ENCODE measurements at places on chromosomes 13 and 19.
A peak's percentile ranks its signal among the peaks of the same experiment; 100 is the strongest.

DNA sequence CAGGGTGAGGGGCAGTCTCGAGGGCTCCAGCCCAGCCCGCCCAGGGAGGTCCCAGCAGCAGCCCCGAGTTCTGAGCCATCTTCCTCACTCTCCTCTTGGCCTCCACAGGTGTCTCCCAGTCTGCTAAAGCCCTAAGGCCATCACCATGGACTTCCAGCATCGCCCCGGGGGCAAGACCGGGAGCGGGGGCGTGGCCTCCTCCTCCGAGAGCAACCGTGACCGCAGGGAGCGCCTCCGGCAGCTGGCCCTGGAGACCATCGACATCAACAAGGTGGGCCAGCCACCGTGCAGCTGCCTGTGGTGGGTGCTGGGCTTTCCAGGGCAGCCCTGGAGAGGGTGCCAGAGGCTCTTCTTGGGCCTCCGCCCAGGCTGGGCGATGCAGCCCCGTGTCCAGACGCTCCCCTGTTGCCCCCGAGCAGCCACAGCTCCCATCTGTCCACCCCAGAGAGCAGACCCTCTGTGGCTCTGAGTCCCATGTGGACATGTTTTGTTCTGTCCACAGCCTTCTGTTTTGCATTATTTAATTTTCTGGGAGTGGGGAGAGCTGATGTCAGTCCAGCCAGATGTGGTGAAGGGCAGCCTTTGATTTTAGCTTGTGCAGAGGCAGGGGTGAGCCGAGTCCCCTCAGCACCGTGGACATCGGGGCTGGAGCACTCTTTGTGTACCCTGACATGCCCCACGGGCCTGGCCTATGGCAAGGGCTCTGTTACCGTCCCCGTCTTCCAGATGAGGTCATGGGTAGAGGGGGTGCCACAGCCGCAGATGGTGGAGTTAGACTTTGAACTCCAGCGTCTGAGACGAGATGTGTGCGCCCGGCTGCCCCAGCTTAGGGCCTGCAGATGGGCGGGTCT is 5.6 kb upstream of the AMH start:
- peak; percentile 46 for DNase-seq

DNA sequence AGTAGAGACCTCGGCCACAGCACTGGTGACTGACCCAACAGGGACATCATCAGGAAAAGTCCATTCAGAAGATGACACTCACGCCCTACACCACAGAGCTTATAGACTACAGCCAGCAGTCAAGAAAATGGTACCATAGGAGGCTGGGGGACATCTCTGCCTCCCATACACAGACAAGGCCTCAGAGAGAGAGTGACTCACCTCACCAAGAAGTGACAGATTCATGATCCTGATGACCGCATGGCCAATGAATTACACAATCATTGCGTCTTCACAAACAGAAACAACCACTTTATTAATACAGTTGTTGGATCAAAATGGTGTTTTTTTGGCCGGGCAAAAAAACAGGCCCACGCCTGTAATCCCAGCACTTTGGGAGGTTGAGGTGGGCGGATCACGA is 260.8 kb upstream of the TSHZ3 start:
- no peak for DNase-seq

- no peak for DNase-seq
These were observed 22.0 kb downstream of the POSTN start for GRCh38 chr13:37576601-37577000.

DNA sequence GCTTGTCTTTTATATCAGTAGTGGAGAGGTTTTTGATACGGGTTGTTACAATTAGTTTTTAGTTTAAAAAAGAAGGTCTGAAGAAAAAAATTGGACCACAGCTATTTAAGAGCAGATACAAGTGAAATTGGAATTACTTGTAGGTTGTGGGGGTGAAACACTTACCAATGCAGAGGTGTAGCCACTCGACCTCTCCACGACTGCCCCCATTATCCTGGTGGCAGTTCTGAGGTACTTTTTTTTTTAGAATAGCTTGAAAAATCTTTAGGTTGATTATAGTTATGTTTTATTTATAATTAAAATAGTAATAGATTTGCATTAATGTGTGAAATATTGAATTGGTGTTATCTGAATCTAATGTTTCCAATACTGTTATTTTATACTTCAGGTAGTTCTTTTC is 60.7 kb downstream of the PAN3 start:
- DNase-seq: no peak

DNA sequence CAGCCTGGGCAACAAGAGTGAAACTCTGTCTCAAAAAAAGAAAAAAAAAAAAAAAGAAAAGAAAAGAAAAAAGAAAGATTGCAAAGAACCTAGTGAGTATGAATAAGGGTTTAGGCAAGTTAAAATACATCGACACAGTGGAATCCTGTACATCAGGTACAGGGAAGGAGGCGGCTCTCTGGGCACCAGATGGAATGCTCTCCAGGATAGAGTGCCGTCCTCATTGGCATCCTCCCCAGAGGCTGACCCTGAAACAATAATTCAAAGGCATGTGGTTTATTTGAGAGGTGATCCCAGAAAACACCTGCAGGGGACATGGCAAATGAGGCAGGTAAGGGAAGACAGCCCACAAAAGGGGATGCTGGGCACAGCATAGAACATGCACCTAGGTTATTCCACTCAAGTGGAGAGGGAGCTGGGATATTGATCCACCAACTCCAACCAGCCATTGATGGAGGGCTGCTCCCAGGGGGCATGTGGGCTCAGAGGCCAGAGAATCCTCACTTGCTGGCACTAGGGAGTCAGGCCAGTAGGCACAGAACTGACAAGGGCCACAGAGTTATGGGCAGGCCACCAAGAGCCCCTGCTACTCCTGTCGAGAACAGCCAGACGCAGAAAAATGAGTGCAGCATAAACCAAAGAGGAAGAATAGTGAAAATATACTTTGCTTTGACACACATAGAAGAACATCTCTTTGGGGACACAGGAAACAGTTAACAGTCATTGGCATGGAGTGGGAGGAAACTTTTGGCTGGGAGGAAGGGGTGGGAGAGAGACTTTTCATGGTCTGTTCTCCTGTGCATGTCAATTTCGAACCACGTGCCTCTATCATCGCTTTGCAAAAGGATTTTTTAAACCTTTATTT is 4.2 kb downstream of the TSPAN16 start:
- no peak for DNase-seq

- peak; percentile 9 for DNase-seq
These were observed 58.7 kb upstream of the F7 start for GRCh38 chr13:113046883-113047244.

DNA sequence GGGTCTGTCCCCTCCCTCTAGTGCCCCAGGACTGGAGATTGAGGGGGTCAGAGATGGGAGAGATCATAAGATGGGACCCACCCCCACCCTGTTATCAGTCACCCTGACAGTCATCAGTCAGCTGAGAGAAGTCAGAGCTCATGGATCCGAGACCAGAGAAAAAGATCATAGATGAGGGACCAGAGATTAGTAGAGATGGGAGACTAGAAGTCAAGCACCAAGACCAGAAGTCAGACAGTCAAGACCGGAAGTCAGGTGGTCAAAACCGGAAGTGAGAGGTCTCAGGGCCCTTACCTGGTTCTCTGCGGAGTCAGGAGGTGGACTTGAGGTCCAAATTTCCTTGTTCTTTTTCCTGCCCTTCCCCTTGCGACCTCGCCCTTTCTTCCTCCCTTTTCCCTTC is 7.0 kb downstream of the COL5A3 start:
- DNase-seq: no peak

DNA sequence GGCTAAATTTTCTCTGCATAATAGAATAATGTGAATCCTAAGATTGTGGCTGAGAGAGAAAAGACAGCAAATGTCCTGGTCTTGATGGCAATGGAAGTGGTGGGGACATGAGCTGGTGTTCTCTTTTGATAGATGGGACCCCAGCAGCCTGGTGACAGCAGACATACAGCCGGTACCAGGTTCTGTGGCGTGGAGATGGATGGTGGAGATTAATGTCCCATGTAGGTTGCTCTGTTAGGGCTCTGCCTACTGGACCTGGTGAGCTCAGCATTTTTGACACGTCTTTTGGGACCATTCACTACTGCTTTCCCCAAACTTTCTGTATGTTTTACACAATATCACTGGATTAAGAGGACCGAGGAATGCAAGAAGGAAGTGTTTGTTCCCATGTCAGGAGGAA is 8.2 kb upstream of the SIGLEC14 start:
- DNase-seq: no peak

- DNase-seq: no peak
These were observed 173.7 kb upstream of the SLITRK5 start for GRCh38 chr13:87497426-87497825.

DNA sequence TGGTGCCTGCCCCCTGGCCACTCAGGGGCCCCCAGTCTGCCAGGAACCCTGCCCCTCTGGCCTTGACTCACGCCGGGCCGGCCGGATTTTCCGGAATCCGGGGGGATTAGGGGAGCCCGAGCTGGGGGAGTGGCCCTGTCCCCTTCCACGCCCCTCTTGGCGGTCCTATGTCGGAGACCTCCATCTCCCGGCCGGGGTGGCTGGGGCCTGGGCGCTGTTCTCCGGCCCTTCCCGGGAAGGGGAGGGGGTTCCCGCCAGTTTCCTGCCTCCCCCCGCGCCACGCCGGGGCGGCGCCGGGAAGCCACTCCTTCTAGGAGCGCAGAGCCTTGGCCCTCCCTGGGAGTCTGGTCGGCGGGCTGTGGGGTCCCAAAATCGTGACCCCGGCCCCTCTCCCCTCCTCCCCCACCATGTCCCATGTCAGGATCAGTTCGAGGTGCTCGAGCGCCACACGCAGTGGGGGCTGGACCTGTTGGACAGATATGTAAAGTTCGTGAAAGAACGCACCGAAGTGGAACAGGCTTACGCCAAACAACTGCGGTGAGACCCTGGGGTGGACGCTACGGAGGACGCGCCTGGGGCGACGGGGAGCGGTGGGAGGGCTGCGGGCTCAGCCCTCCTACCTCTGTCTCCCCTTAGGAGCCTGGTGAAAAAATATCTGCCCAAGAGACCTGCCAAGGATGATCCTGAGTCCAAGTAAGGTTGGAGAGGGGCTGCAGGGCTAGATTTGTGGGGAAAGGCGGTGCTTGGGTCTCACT is 1.3 kb downstream of the TRIP10 start:
- DNase-seq: peak; percentile 39

- peak; percentile 93 for DNase-seq
These were observed 5.5 kb downstream of the EPS8L1 start for GRCh38 chr19:55080968-55081769.

- no peak for DNase-seq
These were observed 1.9 kb upstream of the TEKTIP1 start for GRCh38 chr19:3537101-3537437.

- DNase-seq: no peak
These were observed 65.3 kb upstream of the RXFP2 start for GRCh38 chr13:31674051-31674450.

DNA sequence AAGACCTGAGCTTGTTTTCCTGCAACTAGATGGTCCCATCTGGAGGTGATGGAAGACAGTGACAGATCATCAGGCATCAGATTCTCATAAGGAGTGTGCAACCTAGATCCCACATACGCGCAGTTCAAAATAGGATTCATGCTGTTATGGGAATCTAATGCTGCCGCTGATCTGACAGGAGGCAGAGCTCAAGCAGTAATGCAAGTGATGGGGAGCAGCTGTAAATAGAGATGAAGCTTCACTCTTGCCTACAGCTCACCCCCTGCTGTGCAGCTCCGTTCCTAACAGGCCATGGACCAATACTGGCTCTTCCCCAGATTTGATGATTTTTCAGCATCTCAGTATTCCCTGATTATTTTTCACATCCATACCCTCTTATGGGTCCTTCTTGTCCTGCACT is 208.4 kb upstream of the RXFP2 start:
- peak; percentile 43 for DNase-seq

- DNase-seq: no peak
These were observed 3.0 kb downstream of the RPL13A start for GRCh38 chr19:49490287-49491029.

- DNase-seq: no peak
These were observed 10.5 kb downstream of the C13orf46 start for GRCh38 chr13:113963376-113963775.

GRCh38 chr19:13557756-13558398 is 51.6 kb upstream of the CACNA1A start:
- no peak for DNase-seq

DNA sequence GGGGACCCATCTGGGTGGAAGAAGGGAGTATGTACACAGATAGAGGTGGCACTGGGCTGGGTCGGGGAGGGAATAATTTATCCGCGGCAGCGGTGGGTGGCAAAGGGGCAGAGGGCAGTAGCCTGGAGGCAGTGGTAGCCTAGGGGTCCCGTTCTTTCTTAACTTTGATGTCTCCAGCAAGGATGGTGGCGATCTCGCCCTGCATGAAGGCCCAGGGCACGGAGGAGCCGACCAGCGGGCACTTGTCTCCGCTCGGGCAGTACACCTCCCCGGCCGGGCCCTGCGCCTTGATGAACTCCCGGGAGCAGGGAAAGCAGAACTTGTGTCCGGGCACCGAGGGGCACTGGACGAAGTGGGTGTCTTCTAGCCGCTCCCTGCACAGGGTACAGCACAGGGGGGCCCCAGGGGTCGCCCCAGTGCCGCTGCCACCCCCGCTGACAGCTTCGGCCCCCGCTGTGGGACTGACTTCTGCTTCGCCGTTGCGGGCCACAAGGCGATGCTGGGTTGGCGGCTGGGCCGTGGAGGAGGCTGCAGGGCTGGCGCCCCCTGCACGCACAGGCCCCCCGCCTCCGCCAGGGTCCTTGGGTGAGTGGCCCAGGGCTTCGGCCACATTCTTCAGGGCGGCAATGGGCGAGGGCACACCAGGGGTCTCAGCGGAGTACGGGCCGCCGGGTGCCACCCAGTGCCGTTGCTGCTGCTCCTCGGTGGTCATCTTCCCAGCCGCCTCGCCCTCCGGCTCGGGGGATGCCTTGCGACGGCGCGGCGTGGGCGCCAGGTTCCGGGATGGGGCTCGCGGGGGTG is 1.9 kb downstream of the IRF2BP1 start:
- DNase-seq: no peak

GRCh38 chr13:97116754-97117153 is 105.4 kb upstream of the MBNL2 start:
- DNase-seq: no peak

- no peak for DNase-seq
These were observed 364.5 kb downstream of the GPC5 start for GRCh38 chr13:91762957-91763356.

DNA sequence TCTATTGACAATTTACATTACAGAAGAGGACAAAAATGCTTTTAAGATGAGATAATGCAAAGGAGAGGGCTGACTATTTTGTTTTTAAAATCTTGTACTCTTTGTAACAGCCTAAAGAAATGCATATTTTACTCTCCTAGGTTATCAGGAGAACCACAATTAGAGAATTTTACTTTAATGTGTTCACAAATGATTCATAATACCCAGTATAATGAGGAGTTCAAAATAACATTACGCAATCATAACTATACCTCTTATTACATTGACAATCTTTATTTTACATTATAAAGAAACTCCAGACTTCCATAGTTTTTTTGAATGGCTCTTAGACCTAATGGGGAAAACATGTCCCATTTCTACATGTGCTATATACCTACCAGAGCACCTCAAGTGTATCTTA is 1089.7 kb downstream of the PCDH17 start:
- DNase-seq: no peak

DNA sequence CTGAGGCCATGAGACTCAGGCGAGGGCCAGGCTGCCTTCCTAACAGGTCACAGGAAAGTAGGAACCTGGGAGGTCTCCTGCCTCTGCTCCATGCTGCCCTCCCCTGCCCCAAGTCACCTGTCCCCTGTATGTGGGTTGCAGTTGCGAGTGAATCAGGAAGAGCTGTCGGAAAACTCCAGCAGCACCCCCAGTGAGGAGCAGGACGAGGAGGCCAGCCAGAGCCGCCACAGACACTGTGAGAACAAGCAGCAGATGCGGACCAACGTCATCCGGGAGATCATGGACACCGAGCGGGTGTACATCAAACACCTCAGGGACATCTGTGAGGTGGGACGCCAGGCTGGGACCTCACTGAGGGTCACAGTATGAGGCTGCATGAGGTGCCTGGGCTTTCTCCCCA is 22.8 kb upstream of the C1QTNF9 start:
- DNase-seq: no peak

Data from glutamatergic neuron (in vitro differentiated cells).